ENCODE measurements at places on chromosomes 3 and 15.
A peak's percentile ranks its signal among the peaks of the same experiment; 100 is the strongest.

- no peak for DNase-seq
These were observed 394.1 kb upstream of the NECTIN3 start for GRCh38 chr3:110677506-110677905.

DNA sequence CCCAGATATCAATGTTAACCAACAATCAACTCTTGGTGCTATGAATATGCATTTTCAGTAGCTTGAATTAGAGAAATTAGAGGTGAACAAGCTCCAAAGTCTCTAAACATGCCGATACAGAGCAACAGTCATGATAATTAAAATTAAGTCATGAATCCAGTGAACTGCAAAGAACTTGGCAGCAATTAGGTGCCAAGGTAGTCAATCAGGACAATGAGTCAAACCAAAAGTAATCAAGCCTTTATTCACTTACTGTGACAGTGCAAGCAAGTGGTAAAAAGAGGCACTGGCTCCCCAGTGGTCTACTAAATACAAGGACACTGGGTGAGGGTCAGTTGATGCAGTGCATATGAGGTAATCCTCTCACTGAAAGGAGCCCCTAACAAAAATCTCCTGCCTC lies 1.8 kb downstream of the ZNF770 start:
- no peak for DNase-seq

GRCh38 chr15:60087561-60087960 lies 83.5 kb downstream of the FOXB1 start:
- no peak for DNase-seq

GRCh38 chr15:89487791-89488190 lies 8.6 kb downstream of the RHCG start:
- DNase-seq = no peak

GRCh38 chr3:195348426-195349115 lies 77.6 kb upstream of the XXYLT1 start:
- no peak for DNase-seq

DNA sequence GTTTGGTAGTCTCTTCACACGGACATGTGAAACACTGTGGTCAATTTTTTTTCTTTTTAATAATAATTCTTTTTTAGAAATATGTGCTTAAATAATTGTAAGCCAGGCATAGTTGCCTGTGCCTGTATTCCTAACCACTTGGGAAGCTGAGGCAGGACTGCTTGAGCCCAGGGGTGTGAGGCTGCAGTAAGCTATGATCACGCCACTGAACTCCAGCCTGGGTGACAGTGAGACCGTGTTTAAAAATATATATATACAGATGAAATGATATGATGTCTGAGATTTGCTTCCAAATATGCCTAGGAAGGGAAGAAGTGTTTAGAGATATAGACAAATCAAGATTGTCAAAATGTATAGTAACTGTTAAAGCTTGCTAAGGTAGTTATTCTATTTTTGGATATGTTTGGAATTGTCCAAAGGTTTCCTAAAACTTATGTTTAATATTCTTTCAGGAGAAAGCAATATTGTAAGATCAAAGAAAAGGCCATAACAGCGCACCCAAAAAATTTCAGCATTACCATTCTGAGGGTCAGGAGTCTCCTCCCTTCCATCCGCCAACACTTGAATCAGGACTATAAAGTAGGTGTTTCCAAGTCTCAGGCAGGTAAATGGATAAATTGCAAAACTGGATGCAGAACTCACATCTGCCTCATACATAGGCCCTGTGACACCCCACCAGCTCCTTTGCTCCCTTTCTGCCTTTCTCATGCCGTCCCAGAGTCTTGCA lies 532 bp upstream of the SELENOT start:
- DNase-seq = no peak

DNA sequence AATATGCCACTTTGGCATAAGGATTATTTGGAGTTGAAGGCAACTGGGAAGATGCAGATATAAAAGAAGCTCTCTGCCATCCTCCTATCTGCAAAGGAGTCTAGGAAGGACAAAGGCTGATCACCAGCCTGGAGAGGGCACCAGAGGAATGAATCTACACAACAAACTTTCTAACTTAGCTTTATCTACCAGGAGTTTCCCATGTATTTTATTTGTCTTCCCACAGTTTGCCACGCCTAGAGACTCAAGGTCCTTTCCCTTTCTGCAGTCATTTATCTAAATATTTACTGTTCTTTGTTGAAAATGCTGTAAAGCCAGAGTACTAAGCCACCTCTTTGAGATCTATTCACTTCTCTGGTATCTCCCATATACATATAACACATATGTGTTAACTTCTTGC lies 32.2 kb downstream of the GPR176 start:
- DNase-seq = peak; percentile 37

GRCh38 chr3:195282961-195283360 lies 12.0 kb upstream of the XXYLT1 start:
- no peak for DNase-seq

- DNase-seq = no peak
These were observed 331.0 kb upstream of the RGMA start for GRCh38 chr15:93420050-93420452.

DNA sequence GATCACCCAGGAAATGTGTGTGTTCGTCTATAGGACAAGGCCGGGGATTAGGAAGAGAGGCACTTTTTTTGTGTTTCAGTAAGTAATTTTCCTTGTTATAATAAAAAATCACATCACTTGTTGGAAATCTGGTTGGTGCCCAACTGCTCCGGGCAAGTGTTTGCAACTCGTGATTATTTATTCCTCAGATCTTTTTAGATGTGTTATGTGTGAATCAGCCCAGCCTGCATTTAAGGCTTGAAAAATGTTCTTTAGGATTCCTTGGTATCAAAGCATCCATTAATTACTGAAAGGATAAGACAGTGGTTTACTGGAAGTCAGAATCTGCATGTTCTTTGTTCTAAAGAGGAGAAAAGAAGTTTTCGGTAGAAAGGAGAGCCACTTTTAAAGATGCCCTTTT lies 345.6 kb downstream of the FEZF2 start:
- no peak for DNase-seq

- DNase-seq = no peak
These were observed 201.8 kb upstream of the KCNH8 start for GRCh38 chr3:18946524-18946923.

DNA sequence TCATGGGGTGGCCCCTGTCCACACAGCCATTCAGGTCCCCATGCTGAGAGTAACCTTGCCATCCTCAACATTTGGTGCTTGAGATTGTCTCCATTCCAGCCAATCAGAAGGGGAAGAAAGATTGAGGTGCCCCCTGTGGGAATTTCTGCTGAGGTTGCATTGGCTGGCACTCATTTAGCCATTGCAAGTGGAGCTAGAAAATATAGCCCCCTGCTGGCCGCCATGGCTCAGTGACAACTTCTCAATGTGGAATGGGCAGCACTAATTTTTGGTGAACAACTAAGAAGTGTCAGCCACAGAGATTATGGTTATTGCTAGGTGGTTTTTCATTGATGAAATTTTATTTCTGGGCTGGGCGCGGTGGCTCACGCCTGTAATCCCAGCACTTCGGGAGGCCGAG lies 22.0 kb downstream of the COL6A6 start:
- DNase-seq = peak; percentile 56

GRCh38 chr15:38085114-38085513 lies 150.7 kb downstream of the TMCO5A start:
- DNase-seq = no peak

DNA sequence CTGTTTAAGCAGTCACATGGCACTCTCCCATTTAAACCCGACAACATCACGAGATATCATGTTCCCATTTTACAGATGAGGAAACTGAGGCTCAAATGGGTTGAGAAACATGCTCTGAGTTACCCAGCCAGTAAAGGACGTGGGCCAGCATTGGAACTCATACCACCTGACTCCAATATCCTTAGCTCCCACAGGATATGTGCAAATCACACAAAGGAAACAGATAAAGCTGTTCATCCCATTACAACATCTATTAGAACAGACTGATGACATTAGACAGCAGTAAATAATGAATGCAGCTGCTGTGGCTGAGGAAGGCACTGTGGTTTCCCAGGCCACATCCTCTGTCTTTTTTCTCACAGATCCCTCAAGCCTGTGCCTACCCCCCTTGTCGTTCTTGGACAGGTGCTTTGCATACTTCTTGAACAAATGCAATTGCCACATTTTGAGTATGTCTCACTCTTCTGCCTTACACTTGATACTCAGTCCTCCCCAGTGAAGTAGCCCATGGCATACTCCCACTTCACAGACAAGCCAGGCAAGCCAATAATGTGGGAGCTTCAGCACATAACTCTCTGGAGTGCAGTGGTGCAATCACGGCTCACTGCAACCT lies 17.7 kb downstream of the FRMD4B start:
- DNase-seq = peak; percentile 62

GRCh38 chr3:55505776-55506175 lies 18.7 kb upstream of the WNT5A start:
- no peak for DNase-seq

GRCh38 chr3:194184801-194185200 lies 48.9 kb downstream of the HES1 start:
- no peak for DNase-seq

DNA sequence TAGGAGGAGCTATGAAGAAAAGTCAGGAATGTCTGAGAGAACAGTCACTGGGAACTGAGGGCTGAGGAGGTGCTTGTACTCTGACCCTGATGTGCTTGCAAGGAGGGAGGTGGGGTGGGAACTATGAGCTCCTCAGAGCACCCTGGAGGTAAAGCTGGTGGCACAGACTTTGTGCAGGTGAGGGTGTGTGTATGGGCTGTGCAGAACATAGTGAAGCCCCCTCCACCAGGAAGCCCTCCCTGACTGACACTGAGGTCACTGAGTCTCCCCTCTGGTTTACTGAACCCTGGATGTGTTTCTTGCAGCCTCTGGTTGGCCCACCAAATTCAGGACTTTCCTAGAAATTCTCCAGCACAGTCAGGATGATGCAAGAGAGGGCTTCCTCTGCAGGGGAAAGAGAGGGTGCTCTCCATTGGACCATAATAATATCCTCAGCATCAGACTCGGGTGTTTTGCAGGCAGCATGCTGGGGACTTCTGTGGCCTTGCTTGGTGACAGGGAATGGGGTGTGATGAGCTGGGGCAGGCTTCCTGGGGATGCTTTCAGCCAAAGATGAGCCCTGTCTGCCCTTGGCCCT lies 1.5 kb upstream of the ISLR start:
- DNase-seq = no peak

GRCh38 chr3:123813876-123814275 lies 70.3 kb downstream of the MYLK start:
- DNase-seq = no peak

DNA sequence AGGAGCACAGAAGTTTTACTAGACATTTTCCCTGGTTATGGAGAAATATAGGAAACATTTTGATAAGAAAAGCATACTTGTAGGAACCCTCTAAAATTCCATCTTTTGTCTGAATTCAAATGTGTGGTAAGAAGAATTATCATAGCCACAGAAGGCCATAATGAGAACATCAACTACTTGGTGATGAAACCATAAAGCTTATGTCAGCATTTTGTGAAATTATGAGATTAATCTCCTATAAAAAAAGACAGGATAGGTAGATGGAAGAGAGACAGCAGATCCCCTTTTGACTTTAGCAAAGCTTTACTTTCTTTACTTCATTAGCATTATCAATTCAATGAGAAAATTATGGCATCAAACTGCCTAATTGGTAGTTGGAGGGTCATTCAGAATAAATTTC lies 697.0 kb downstream of the IGSF11 start:
- no peak for DNase-seq

- DNase-seq = no peak
These were observed 1123.7 kb downstream of the IGSF11 start for GRCh38 chr3:117910820-117911521.

GRCh38 chr15:86743283-86743903 lies 663.7 kb downstream of the AGBL1 start:
- DNase-seq = peak; percentile 63

- no peak for DNase-seq
These were observed 96.2 kb upstream of the KCNMB2 start for GRCh38 chr3:178440043-178440442.

DNA sequence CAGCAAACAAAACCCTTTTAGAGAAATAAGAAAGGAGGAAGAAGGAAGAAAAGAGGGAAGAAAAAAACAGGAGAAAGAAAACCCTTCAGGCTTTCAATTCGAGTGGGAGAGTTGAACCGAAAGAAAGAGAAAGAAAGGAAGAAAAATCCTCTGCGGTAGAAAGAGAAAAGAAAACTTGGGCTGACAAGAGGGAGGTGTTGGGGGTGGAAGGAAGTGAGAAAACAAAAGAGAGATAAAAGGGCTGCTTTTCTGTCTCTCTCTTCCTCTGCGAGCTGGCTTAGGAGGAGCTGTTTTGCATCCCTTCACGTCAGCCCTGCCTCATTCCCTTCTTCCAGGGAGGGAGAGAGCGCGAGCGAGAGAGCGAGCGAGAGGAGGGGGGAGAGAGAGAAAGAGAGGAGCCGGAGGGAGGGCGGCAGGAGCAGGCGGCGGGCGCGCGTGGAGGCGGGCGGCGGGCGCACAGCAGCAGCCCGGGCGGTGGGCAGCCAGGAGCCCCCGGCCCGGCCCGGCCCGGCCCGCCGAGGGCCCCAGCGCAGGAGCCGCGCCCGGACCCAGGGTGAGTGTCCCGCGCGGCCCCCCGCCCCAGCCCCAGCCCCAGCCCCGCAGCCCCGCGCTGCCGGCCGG lies at the start of gene ZNF710:
ZNF710 (plus strand) TSS at position 263 of the 621 bp plus-strand sequence. CDS start 65,814 bp downstream, outside the sequence.
- peak; percentile 62 for DNase-seq

DNA sequence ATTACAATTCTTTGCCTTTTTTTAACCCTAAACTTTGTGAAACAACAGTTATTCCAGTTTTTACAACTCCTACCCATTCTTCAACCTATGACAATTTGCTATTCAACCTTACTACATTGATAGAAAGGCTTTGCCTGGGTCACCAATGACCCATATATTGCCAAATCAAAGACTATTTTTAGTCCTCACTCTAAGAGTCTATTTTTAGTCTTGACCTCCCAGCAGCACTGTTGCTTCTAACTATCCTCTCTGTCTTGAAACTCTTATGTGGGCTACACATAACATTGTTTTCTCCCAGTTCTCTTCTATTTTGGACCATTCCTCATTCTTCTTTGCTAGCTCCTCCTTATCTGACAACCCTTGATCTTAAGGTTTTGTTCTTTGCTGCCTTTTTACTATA lies 71.4 kb downstream of the C3orf80 start:
- DNase-seq = no peak

GRCh38 chr15:64571857-64572291 lies 111.5 kb downstream of the ZNF609 start:
- DNase-seq = no peak

DNA sequence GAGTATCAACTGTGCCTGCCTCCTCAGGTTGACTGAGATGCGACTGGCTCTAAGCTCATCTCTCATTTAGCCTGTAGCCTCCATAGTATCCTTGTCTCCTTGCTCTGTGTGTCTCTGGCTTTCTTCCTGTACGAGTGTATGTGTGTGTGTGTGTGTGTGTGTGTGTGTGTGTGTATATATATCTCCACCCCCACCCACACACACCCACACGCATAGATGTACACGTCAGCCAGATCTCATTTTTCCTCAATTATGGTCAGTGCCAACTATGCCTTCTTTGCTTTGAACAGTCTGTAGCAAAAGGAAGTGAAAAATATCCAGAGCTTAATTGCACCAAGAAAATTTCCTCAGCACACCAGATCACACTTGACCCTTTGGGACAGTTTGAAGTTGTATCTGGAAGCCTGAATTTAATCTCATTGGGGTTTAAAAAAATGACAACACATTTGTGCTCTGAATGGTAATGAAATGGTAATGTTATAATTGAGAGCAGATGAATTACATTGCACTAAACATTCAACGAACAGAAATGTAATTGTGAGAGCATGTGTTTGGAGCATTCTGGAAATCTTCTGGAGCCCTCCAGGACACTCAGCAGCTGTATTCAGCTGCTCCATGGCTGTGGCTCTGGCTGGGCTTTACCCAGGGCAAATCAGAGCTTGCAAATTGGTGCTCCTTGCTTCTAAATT lies 63.6 kb downstream of the RYR3 start:
- no peak for DNase-seq
